ENCODE measurements at places on chromosomes 2 and 18. TPM values are rescaled to one million over a fixed set of nuclear protein-coding genes. Genes with fewer than 3 reads are reported as not detected.

GRCh38 chr2:26043862-26044696 lies 10.2 kb downstream of the RAB10 start:
- DNase-seq, result no peak

CYP26B1 gene
- total RNA-seq, result 0.48 TPM

DNA sequence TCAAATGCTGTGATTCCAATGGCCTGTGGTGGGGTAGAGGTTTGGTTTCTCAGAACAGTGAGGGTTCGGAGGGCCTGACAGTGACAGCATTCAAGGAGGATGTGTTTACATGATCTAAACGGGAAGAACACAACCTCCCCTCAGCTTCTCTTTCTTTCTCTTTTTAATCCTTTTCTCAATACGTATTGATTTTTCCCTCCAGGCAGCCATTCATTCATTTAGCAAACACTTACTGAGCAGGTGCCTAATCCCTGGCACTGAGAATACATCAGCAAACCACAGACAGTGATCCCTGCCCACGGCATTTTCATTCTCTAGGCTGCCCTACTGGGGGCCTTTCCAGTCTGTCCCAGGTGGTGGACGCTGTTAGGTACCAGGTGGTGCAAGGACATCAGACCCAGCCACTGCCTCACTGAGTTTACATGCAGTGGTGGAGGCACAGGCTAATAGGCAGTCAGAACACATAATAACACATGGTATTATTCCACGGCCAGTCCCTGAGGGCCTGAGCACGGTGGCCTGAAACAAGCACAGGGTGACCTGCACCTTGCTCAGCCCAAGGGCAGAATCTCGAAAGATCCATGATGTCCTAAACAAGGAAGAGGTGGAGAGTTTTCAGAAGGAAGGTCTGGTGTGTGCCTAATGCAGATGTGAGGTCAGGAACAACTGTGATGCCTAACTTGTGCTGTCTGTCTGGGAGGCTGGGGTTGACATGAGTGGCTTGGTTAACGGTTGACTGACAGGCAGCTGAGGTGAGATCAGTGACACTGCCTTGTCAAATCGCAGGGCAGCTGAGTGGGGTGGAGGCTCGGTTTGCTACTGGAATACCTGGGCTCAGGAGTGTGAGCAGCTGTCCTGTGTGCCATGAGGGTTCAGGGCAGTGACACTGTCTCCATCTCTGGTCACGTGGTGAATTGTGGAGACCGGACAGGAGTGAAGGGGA lies 785.5 kb upstream of the HS6ST1 start:
- no peak for DNase-seq

- no peak for DNase-seq
Observed at GRCh38 chr2:134412639-134412999, 158.7 kb downstream of the MGAT5 start.

DIS3L2 gene
- total RNA-seq, result 46.0 TPM

- DNase-seq, result no peak
Observed at GRCh38 chr2:74497777-74498499, 1.5 kb downstream of the LBX2 start.

- no peak for DNase-seq
Observed at GRCh38 chr2:79796641-79797040, 283.8 kb downstream of the CTNNA2 start.

CYP27A1 gene
- 13.2 TPM for total RNA-seq
